ENCODE measurements at places on chromosomes 5 and 9. TPM values are rescaled to one million over a fixed set of nuclear protein-coding genes. Genes with fewer than 3 reads are reported as not detected.

TSLP gene
- total RNA-seq = 0.43 TPM

IL31RA gene
- total RNA-seq = 2.0 TPM

SLC23A1 gene
- not detected for total RNA-seq

PCDH1 gene
- total RNA-seq = 4.2 TPM

FUBP3 gene
- 47.7 TPM for total RNA-seq

MEGF10 gene
- 4.2 TPM for total RNA-seq

ALDOB gene
- not detected for total RNA-seq

TMC1 gene
- total RNA-seq = 0.86 TPM

GPR150 gene
- total RNA-seq = under 0.01 TPM

DIRAS2 gene
- 0.22 TPM for total RNA-seq

CETN3 gene
- 10.3 TPM for total RNA-seq

C5orf58 gene
- under 0.01 TPM for total RNA-seq

SEMA6A gene
- 1.1 TPM for total RNA-seq
